Activated CD4-positive, alpha-beta T cell treated with anti-CD3 and anti-CD28 coated beads, Interleukin-2, Interleukin-6, amounts not matched to agents 100 ng/mL and 50 ng/mL, durations not matched to agents 16 hours and 8 hours (primary cell): ENCODE measurements at places on chromosomes 7 and 10.
A peak's percentile ranks its signal among the peaks of the same experiment; 100 is the strongest.

GRCh38 chr7:83798489-83798888, 149.6 kb upstream of the SEMA3E start:
- no peak for DNase-seq

DNA sequence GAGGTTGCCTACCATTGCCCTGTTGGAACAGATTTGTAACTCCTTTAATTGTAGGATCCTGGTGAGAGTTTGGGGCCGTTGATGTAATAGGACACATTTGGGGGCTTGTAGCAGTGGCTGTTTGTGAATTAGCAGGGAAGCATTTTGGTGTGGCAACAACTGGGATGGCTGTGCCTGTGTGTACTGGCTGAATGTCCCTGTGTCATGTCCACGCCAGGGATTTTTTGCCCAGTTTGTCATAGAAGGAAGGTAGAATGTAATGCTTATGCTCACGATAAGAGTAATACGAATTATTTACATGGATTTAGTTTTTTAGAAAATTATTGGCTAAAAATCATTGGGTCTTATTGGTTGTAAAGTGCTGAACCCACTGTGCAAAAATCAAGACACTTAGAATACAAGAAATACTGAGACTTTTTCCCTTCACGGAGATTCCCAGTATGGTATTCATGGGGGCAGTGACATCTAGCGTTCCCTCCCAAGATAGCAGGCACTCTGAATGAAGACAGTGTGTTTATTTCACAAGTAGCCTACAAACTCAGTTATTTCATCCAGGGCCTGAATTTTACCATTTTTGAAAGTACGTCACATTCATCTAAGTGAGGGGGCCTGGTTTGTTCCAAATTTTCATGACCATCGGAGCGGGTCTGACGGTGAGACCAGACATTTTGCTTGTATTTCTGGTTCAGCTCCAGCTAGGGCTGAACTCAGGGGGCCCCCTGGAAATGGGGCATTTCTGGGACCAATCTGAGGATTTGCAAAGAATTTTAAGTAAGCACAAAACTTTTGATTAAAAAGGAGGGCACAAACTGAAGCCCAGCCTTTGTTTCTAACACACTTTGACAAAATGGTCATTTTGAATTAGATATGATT, 74.7 kb downstream of the CACNB2 start:
- peak; percentile 44 for DNase-seq

- DNase-seq, result no peak
Measured at GRCh38 chr7:90007001-90007654, 147.1 kb upstream of the STEAP1 start.

DNA sequence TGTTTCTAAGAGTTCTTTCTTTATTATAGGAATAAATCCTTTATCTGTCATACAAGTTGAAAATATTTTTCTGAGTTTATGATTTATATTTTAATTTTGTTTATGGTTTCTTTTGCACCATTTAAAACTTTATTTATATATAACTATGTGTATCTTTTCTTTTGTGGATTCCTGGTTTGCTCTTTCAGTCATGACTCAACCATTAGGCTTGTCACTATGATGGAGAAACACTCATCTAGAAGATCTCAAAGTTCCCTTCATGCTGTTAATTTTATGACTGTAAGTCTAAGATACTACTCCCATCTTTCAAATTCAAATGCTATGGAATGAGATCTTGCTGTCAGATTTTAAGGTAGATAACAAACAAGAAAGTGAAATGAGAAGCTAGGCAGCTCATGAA, 199.5 kb downstream of the INHBA start:
- DNase-seq, result no peak

DNA sequence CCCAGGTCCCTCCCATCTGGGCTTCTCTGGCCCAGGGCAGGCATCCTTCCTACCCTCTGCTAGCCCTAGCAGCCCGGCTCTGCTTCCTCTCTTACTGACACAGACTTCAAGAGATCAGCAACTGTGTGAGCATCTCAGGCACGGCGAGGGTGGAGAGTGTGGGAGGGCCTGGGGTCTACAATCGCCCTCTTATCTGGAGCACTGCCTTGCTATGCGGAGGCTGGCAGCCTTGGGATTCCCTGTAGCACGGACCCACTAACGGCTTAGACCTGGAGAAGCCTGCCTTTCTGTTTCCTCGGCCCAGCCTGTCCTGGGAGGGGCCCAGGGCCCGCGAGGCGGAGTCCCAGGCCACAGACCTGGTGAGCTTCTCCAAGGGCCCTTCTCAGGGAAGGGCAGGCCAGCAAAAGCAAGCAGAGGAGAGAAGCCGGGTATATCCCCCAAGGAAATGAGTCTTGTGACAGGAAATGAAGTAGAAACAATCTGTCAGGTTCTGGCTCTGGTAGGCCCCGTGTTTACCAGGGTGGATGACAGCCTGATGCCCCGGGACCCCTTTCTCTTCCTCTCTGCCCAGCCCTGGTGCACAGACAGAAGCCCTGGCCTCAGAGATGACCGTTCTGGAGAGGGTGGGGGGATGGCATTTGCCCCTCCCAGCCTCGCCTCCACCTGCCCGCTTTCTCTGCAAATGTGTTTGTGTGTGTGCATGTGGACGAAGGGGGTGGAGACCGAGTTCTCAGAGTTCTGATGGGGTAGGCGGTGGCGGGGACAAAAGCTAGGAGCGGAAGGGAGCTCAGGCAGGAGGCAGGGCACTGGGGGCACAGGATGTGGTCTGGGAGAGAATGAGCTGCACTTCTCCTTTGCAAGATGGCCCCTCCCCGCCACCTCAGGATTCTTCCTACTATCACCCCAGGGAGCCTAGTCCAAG, 2.5 kb downstream of the LRCH4 start:
- peak; percentile 84 for DNase-seq

DNA sequence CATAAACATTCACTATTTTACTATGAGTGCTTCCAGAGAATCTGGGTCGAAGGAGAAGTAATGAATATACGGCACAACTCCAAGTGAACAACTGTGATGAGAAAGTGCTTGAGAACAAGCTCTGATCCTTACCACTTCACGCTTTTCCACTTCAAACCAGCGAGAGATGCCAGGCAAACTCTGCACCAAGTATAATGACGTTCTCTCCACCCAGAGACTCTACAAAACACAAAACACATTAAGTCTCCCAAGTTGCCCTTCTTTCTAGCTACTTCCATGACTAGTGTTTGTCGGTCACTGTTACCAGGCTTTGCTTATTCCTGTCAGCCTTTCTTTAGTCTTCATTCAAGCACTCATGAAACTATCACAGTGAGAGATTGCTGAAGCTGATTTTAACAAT, 193.1 kb upstream of the IMMP2L start:
- no peak for DNase-seq

DNA sequence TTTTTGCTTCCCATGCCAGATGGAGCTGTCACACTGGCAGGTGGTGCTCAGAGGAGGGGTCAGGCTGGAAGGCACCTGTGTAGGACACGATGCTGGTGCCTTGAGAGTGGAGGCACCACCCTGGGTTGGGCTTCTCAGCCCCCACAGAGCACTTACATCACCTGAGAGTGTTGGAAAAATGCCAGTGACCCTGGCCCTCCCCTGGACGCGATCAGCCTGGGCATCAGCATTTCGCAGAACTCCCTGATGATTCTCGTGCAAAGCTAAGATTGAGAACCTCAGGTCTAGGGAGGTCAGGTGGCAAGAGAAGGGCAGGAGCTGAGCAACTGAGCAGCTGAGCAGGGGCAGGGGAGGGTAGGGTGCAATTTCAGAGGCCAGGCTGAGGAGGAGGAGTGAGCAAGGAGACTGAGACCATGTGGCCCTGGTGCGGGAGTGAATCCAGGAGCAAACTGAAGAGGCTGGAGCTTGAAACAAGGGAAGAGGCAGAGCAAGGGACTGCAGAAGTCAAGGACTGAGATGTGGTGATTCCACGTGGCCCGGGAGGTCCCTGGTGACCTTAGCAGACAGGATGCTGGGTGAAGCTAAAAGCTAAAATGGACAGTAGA, 24.7 kb upstream of the GRID1 start:
- no peak for DNase-seq

GRCh38 chr7:106153891-106154449, 41.9 kb upstream of the SYPL1 start:
- DNase-seq, result peak; percentile 80

GRCh38 chr10:69385454-69386350, 31.0 kb downstream of the TACR2 start:
- DNase-seq, result no peak

GRCh38 chr10:70785190-70785589, at the start of gene TBATA:
Gene TBATA (minus strand): TSS chr10:70785377. CDS start chr10:70783379, 1,998 bp downstream.
- peak; percentile 2 for DNase-seq

- DNase-seq, result no peak
Measured at GRCh38 chr10:121527690-121528089, 70.6 kb downstream of the FGFR2 start.

- DNase-seq, result no peak
Measured at GRCh38 chr10:9243941-9244411, 1189.5 kb downstream of the GATA3 start.

DNA sequence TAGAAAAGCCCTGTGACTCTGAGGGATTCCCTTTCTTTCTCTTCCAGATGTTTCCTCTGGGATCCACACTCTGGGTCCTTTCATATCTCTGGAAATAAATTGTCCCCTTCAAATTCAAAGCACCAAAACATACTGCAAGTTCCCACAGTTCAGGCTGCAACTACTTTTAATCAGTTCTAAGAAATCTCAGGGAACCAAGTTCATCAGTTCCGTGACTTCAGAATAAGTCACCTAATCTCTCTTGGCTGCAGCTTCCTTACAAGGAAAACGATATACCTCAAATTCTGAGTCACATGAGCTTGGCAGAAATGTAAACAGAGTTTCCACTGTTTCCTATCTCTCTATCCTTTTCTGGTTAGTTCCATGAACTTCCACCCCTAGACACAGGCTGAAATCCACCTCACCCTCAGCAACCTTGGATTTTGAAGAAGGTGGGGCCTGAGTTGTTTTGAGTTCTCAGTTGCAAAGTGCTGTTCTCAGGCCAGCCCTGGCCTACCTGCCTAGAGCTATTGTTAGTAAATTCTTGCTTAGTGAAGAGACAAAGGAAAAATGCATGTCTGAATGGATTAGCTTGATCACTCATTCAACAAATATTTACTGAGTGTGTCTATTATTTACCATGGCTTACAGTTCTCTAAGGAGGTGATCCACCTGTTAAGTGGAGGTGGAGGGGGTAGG, 59.3 kb upstream of the IL6 start:
- no peak for DNase-seq

DNA sequence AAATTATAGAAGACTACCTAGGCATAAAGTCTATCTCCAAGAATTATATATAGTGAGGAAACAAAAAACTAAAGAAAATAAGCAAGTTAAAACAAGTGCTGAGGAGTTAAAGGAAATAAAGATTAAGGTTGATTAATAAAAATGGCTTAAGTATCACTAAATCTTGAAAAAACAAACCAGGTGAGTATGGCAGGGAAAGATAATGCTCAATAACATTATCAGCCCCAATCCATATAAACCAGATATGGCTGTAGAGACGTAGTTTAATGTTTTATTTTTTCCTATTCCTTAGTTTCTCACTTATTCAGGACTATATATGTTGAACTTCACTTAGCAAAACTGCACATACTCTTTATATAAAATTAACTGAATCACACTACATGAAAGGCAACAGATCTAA, 4.4 kb downstream of the WASL start:
- no peak for DNase-seq

- no peak for DNase-seq
Measured at GRCh38 chr10:3312403-3312940, 139.9 kb upstream of the PITRM1 start.

- DNase-seq, result no peak
Measured at GRCh38 chr10:112952282-112953173, 2.5 kb downstream of the TCF7L2 start.

- DNase-seq, result no peak
Measured at GRCh38 chr10:84075226-84076046, 63.9 kb upstream of the GHITM start.

- peak; percentile 90 for DNase-seq
Measured at GRCh38 chr7:148914208-148914777, 30.2 kb upstream of the EZH2 start.

GRCh38 chr10:101967713-101968112, 88.3 kb downstream of the ARMH3 start:
- DNase-seq, result no peak

GRCh38 chr7:75789361-75789924, 17.4 kb upstream of the CCL26 start:
- DNase-seq, result no peak

DNA sequence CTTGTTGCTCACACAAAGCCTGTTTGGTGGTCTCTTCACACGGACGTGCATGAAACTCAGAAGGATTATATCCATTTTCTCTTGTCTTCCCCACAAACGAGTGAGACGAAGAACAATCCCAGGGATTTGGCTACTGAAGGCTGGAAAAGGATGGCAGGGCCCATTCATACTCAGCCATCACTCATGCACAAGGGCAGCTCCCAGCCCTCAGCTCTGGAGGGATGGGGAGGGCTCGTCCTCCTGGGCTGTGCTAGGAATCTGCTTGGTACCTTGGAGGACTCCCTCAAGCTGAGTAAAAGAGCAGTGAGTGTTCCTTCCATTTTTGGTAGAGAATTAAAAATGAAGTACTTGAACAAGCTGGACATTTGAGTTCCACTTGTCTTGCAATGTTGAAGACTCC, 33.2 kb upstream of the RAB18 start:
- DNase-seq, result no peak

- no peak for DNase-seq
Measured at GRCh38 chr10:117536072-117536865, 6.3 kb upstream of the EMX2 start.

GRCh38 chr10:91349381-91349780, 60.8 kb upstream of the HECTD2 start:
- DNase-seq, result no peak
